Fibroblast of skin of right biceps (primary cell): ENCODE measurements at places on chromosomes 5 and 9.

- DNase-seq, result no peak
Measured at GRCh38 chr5:1448511-1449011, 3.3 kb upstream of the SLC6A3 start.

- peak; percentile 75 for DNase-seq
Measured at GRCh38 chr5:60651872-60652620, 47.9 kb downstream of the DEPDC1B start.

DNA sequence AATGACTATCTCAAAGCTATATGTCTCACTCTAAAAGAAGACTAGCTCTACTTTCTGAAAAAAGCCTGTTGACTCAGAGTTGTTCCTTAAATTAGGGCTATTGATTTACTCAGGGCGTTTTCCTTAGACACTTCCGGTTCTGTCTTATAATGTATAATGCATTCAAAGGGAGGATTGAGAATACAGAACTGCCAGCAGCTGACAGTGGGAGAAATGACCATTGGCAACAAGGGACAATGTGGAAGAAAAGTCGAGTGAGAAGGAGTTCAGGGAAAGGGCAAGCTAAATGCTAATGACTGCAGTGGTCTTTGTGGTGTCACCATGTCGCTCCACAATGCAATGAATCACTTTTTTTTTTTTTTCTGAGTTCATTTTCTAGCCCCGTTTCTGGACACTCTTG lies 65.7 kb upstream of the ANKH start:
- DNase-seq, result no peak

DNA sequence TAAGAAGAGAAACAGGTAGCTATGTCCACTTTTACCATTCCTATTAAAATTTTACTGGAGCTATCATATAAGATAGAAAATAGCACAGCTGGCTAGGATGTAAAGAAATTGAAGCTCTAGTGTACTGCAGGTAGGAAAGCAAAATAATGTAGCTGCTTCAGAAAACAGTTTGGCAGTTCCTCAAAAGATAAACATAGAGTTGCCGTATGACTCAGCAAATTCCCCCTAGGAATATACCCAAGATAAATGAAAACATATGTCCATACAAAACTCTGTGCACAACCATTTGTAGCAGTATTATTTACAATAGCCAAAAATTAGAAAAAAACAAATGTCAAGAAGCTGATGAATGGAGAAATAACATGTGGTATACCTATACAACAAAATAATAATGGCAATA lies 64.6 kb upstream of the SHISAL2B start:
- peak; percentile 58 for DNase-seq

GRCh38 chr9:21239911-21240310 lies at the start of gene IFNA14:
TSS of gene IFNA14 (minus strand) at chr9:21240005. CDS start at chr9:21239935, 70 bp downstream.
- DNase-seq, result no peak

- no peak for DNase-seq
Measured at GRCh38 chr9:97578846-97579245, 54.3 kb downstream of the TSTD2 start.

DNA sequence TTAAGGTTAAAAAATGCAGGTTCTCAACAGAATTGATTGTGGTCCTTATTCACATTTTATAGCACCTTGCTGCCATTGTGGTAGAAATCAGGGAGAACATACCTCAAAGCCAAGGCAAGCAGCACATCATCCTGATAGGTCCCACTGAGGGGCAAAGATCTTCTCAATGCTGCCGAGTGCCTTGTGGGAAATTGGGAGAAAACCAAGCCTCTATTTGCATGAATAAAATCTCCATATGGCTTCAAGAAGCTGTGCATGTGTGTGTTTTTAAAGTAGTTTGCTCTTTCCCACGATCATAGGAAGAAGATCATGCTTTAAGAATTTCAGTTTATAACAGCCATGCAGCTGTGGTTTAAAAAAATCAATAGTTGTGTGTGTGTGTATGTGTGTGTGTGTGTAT lies 216.9 kb upstream of the FBXL7 start:
- no peak for DNase-seq

DNA sequence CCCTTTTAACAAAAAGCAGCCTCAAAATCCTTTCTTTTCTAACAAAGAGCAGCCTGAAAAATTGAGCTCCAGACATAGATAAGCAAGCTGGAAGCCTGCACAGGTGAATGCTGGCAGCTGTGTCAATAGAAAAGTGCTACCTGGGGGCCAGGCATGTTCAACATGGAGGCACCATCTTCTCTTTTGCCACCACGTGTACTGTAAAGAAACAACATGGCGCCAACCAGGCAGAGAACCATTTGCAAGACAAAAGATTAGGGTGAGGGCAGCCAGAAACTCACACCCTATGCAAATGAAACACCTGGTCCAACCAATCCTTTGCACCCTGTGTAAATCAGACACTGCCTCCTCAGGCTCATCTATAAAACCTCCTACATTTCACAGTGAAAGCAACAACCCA lies 96.0 kb downstream of the ACTL7B start:
- DNase-seq, result no peak

- peak; percentile 42 for DNase-seq
Measured at GRCh38 chr5:151924564-151925301, at the start of gene GLRA1. TSS of gene GLRA1 (minus strand) at chr5:151924851. CDS start at chr5:151924549, 302 bp downstream.

DNA sequence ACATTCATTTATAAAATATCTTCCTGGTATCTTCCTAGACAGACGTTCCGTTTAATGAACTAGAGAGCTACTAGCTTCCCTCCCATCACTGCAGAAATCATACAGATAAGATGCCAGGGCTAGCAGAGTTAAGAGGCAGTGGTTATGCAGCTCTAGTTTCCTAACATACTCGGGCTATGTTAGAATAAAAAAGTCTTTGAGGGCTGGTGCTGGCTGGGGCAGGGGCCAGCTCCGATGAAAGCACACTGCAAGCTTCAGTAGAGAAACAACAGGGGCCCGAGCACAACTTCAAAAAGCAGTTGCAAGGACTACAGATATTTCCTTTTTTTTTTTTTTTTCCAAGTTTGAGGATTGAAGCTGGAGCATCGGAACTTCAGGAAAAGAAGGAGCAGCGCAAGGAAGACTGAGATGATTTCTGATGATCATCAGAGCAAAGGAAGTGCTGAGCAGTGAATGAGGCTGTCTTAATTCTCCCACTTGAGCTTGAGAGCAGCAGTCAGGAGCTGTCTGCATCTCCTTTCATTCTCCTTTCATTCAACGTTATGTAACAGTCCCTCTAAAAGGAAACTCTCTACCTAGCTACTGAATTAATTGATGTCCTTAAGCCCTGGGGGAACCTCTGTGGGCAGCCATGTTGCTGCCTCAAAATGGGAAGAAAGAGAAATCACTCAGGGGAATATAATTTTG lies 47.6 kb upstream of the ADCY2 start:
- no peak for DNase-seq

DNA sequence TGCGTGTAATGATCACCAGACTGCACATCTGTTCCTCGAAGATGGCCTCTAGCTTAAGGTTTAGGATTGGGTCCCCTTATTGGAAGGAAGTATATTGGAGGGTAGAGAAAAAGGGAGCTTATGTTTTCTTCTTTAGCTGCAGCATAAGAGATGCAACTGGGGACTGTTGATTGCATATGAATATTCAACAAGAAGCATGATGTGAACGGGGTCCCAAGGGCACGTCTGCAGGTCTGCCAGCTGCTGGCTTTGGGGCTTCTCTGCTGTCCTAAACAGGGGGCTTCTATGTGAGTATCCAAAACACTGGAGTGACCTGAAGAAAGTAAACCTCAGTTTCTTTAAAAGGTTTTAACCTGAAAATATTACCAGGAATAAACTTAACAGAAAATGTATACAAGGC lies 3.6 kb upstream of the BNIP1 start:
- no peak for DNase-seq

DNA sequence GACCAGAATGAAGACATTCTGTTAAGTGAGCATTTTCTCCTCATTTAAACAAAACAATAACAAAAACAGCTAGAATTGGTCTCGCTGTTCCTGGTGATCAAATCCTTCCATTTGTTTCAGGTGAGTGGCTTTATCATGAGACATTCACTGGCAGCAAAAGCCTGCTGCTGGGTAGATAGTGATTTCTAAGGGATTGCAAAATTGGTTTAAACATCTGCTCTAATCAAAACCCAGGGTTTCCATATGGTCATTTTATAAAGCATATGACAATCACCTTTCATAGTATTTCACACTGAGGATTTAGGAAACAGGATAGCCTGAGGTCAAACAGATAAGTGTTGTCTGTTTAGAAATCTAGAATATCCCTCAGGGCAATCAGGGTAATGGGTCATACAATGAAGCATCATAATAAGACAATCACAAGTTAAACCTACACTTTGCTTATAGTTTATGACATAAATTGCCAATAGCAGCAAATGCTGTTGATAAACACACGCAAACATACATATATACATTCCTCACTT lies 769.6 kb upstream of the C9orf72 start:
- DNase-seq, result no peak

DNA sequence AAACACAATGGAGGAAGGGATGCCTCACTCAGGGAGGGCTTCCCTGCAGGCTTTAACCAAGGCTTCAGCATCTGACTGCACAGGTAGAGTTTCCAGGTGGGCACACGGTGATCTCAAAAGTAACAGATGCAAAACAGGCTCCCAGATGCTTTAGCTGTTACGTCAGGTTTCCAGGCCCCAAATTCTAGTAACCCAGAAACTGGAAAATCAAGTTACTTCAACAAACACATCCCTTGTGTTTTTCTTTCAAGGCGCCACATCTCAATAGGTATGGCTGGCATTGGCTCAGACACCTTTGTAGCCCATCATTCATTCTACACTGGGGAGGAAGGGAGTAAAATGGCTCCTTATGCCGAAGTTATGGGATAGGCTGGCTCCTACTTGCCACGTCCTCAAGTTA lies 27.4 kb downstream of the NRG2 start:
- DNase-seq, result no peak
